Fibroblast of lung (primary cell): ENCODE measurements at places on chromosomes 2 and 18.

DNA sequence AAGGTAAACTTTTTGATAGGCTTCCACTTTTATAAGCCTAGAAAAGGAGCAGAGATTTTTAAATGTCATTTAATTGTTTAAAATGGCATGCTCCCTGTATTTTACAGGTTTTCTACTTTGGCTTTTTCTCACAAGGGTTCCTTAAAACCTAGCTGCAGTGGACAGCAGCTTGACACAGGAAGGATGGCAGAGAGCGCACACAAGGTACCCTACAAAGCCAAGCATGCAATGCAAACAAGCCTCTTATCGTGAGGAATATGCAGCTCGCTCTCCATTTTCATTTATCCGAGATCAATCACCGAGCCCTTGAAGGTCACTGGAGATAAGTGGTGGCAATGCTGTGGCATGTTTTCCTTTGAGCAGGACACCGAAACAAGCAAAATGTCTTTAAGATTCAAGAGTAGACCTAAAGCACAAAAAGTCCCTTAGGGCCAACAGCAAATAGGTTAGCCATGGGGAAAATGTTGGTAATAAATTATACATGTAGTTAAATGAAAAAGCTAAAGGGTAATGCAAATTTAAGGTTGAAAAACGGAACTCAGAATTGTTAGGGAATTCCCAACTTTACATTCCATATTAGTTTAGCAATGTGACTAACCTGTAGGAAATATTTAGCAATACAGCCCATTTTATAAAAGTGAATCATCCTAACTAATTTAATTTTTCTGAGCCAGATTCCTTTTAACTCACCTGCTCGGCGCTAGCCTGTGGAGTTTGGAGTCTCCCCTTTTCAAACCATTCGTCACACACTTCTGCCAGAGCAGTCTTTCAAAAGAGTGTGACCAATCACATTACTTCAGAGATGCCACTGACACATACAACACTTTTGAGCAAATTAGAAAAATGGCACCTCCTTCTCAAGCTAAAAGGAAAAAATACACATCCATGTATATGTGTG lies 337.9 kb upstream of the PKDCC start:
- no peak for DNase-seq

DNA sequence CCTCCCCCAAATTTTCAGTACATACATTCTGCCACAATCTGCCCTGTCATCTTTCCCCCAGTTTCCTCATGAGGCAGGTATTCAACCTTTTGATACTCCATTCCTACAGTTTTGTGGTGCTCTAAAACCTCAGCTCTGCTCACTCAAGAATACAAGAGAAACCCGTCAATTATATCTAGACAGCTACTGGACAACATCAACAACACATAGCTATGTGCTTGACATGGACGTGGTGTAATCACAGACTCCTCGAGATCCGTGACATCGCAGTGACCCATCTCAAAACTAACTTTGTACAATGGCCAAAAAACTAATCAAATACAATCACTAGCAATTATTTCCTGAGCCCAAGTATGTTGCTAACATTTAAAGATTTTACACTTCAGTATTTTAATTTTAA lies 23.6 kb downstream of the WDSUB1 start:
- DNase-seq = no peak

DNA sequence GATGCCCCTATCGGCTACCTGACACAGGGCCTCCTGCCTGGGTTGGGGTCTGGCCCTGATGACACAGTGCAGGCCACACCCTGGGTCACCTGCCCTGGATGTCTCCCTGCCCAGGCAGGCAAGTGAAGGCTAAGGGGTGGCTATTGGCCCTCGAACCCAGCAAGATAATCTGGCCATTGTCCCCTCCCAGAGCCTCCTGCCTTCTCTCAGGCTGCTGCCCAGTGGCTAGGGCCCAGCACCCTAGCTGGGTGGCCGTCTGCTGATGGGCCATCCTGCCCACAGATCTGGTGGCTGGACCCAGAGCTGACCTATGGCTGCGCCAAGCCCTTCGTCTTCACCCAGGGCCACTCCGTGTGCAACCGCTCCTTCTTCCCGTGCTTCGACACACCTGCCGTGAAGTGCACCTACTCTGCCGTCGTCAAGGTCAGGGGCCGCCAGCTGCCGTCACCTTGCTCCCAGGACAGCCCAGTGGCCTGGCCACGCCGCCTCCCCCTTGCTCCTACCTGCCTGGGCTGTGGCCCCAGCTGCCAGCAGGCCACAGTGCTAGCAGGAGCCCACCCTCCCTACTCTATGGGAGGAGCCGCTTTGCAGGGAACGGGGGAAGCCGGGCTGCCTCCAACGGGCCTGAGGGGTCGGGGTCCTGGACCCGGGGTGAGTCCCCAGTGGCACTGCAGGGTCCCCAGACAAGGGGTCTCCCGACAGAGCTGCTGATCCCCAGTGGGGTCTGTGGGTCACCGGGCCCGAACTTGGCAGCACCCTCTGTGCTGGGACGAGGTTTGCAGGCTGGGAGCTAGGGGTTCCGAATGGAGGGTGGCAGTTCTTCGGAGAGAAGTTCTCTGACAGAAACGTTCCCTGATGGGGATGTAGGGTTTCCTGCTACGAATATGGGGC lies 4.1 kb downstream of the RNPEPL1 start:
- DNase-seq = no peak

DNA sequence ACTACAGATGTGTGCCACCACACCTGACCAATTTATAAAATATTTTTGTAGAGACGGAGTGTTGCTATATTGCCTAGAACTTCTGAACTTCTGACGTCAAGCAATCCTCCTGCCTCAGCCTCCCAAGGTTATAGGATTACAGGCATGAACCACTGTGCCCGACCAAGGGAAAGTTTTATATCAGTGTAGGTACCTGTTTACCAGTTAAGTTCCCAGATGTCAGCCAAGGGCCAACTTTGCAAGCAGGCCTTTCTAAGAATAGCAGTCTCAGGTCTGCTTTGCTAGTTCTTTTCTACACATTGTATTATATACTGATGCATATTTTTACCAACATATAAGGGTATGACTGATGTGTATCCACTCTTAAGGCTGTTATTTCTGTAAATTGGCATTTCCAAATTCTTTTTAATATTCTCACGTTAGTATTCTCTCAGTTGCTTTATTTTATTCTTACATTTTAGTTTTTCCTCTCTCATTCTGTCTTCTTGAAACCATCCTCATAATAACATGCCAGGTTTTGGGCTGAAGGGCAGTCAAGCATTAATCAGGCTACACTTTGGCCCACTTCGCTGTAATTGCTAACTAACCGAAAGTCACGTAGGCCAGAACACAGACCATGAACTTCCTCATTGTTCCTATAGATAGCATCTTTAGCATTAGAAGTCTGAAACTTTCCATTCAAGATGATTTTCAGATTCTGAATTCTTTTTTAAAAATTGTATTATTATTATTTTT lies 25.0 kb upstream of the CXXC1 start:
- no peak for DNase-seq

DNA sequence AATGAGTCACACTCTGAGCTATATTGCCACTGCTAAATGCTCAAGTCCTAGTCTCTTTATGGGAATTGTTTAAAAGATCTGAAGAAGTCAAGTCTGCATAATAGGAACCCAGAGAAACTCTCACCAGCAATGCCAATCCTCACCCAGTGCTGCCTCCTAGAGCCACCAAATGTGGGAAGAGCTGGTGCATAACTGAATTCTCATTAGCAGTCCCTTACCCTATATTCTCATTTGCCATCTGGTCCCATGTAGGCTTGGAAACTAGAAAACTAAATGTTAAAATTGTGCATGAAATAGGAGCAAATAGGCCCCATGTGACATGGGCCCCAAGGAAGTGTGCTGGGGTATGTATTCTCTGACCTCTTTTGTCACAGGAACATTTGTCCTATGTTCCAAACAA lies 224.4 kb upstream of the SMAD2 start:
- no peak for DNase-seq

- DNase-seq = no peak
These were observed 3.5 kb upstream of the KLHL29 start for GRCh38 chr2:23381485-23381884.

DNA sequence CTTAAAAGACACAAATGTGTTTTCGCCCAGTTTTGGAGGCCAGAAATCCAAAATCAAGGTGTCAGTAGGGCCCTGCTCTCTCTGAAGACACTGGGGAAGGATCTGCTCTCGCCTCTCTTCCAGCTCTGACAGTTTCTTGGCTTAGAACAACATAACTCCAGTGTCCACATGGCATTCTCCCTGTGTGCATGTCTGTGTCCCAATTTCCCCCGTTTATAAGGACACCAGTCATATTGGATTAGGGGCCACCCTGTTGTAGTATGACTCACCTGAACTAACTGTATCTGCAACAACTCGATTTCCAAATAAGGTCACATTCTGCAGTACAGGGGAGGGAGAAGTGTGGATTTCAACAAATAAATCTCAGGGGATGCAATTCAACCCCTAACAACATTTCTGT lies 263.2 kb downstream of the SS18 start:
- DNase-seq = peak; percentile 23

DNA sequence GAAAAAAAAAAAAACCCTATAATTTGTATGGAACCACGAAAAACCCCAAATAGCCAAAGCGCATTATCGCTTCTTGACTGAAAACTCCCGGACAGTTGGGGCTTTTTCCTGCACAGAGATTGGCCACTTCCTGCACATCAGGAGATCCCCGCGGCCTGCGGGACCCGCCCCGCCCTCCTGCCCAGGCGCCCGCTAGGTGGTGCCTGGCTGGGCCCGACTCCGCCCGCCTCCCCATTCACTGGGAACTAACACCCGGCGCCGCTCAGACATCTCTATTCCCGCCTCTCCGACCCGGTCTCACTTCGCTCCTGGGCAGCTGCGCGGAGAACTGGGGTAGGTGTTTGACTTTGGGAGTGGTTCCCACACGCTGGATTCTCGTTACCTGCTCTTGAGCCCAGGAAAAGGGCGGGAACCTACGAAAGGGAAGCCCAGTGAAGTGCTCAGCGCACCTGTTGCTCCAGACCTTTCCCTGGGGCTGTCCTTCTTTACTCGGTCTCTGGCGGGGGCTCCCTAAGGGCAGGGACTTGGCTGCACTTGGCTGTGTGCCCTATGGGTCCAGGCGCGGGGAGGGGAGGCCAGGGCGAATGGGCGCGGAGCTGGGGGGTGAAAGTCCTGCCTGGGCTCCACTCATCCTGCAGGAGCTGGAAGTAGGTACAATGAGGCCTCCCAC lies at the start of gene HMSD:
Gene HMSD (plus strand): TSS at position 234 of the 670 bp plus-strand sequence. CDS start 4,155 bp downstream, outside the sequence.
- DNase-seq = peak; percentile 45
